Activated T-cell treated with anti-CD3 and anti-CD28 coated beads, Interleukin-2, amount 50 U/mL, for 72 hours (primary cell): ENCODE measurements at places on chromosomes 5 and 9.

GRCh38 chr5:98365126-98365525, 408.3 kb upstream of the RGMB start:
- DNase-seq, result no peak

DNA sequence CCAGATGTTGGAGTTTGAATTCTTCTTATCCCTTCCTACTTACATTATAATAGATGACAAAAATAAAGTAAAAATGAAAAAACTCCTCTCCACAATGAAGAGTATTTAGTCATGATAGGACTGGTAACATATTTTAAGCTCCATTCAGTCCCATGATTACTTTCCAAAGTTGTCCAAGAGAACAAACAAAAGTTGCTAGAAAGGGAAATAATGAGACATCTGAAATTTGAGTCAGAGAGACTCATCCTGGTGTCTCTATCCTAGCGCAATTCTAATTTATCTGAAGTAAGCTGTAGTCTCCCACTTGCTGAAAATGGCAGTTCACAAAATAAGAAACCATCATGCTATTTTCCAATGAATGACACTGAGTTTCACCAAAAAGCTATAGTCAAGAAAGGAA, 152.2 kb downstream of the BNC2 start:
- DNase-seq, result no peak

DNA sequence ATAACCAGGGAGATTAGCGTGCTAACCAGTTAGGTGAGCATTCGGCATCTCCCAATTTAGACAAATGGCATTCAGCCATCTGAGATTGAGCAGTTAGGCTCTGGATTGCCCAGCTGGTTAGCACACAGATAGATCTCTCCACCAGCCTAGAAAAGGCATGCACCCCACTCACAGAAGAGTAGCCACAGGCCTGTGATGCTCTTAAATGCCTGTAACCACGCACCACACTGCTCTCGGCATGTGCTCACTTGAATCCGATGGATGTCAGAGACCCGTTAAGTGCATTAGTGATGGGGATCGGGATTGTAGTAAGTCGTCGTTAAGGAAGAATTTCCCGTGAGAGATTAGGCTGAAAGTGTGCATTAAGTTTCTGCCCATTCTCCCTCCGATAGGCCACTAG, 23.0 kb downstream of the MARCHF6 start:
- no peak for DNase-seq

DNA sequence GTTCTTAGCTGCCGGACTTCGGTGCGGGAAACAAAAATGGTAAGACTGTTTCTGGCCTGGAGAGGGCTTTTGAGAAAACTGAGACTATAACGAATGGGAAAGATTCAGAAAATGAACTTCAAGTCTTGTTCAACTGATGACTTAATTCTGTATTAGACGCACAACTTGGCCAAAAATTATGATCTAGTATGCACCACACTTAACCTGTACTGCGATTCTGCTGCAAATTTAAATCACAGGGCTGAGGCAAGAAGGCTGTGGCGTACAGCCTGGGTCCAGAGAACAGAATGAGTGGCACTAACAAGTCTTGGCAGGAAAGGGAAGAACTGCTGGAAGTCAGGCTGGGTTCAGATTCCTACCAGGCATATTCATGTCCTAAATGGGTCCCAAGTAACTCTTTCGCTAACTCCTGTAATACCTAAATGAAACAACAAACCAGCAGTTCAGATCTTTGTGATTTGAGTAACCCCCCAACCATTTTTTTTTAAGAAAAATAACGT, 781 bp upstream of the COL23A1 start:
- no peak for DNase-seq

- DNase-seq, result no peak
These were observed 7.9 kb upstream of the TRIM7 start for GRCh38 chr5:181212934-181213333.

GRCh38 chr9:114050226-114050568, 27.9 kb downstream of the AMBP start:
- no peak for DNase-seq

DNA sequence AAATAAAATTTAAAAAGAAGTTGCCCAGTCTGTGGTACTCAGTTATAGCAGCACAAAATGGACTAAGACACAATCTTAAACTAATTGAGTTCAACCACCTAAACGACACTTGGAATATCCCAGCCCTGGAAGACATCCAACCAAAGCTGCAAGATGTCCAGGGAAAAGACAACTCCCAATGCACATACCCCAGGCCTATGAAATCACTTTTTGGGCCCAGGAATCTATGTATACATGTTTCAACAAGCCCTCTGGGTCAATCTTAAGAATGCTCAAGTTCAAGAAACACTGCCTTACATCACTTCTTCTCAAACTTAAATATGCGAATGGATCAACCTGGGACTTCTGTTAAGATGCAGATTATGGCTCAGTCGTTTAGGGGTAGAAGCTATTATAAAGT, 148.6 kb downstream of the ELAVL2 start:
- DNase-seq, result no peak

- DNase-seq, result no peak
These were observed 20.6 kb upstream of the OMD start for GRCh38 chr9:92444841-92445240.

DNA sequence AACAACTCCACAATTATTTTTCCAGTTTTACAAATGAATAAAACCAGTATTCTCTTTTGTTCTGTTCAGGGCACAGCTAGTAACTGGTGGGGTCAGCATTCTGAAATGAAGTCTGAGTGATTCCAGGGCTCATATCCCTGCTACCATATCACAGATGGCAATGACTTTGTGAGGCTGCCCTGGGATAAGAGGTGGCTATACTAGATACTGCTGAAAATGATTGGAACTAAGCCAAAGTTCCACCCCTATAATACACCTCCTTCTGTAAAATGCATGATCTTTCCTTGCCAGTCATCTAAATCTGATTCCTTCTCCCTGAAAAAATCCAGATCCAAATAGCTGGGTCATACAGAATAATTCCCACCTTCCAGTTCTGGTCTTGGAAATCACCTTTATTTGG, 14.4 kb downstream of the SLC25A51 start:
- no peak for DNase-seq
